ENCODE measurements at places on chromosomes 3 and 15.

- DNase-seq: no peak
Measured at GRCh38 chr3:37779289-37780152, 82.2 kb upstream of the CTDSPL start.

GRCh38 chr3:17891139-17891856 is 148.9 kb upstream of the TBC1D5 start:
- no peak for DNase-seq

- DNase-seq: no peak
Measured at GRCh38 chr3:46926871-46927717, 49.5 kb downstream of the CCDC12 start.

GRCh38 chr3:174398761-174399160 is 460.4 kb upstream of the NAALADL2 start:
- no peak for DNase-seq

GRCh38 chr3:195198426-195199346 is 72.3 kb downstream of the XXYLT1 start:
- no peak for DNase-seq
